GM23248 (cell line): ENCODE measurements at places on chromosomes 1 and 21.

DNA sequence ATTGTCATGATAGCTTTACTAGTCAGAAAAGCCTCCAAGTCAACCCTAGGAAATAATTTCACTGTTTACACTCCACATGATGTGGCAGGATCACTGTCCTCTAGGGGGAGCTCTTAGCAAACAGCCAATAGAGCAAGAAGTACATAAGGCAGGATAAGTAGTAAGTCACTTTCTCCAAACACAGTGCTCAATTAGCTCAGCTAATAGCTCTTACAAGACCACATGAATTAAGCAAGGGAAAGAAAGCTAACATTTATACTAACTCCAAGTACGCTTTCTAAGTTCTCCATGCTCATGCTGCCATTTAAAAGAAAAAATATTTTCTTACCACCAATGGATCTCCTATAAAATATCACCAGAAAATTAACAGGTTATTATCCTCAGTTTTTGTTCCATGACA, 66.9 kb upstream of the LRIF1 start:
- DNase-seq, result peak; percentile 64

- no peak for DNase-seq
These were observed 10.0 kb downstream of the TTF2 start for GRCh38 chr1:117070124-117070523.

- no peak for DNase-seq
These were observed 14.3 kb upstream of the LRP8 start for GRCh38 chr1:53341961-53342707.

- DNase-seq, result no peak
These were observed 54.8 kb downstream of the KIF21B start for GRCh38 chr1:200968469-200969410.

DNA sequence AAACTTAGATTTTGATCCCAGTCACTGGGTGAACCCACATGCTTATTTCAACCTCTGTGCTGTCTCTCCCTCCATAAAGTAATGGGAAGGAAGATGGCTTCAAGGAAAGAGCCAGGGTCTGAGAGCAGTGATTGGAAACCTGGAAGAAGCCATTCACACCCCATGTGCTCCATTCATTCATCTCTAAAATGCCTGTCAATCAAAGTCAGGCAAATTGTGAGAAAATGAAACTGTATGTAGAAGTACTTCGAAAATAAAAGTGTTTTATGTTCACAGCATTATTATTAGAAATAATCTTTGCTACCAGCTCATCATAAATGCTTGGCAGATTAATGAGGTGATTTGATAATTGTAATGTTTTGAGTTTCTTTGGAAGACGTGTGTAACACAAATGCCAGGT, 61.0 kb downstream of the ACP6 start:
- no peak for DNase-seq

- no peak for DNase-seq
These were observed 14.3 kb downstream of the GPR137B start for GRCh38 chr1:236156512-236157208.

- DNase-seq, result peak; percentile 50
These were observed 330.0 kb downstream of the BARHL2 start for GRCh38 chr1:90386899-90387720.

GRCh38 chr1:205933671-205934618, 9.3 kb downstream of the SLC26A9 start:
- peak; percentile 90 for DNase-seq

GRCh38 chr1:2156866-2157265, 37.7 kb downstream of the FAAP20 start:
- no peak for DNase-seq

DNA sequence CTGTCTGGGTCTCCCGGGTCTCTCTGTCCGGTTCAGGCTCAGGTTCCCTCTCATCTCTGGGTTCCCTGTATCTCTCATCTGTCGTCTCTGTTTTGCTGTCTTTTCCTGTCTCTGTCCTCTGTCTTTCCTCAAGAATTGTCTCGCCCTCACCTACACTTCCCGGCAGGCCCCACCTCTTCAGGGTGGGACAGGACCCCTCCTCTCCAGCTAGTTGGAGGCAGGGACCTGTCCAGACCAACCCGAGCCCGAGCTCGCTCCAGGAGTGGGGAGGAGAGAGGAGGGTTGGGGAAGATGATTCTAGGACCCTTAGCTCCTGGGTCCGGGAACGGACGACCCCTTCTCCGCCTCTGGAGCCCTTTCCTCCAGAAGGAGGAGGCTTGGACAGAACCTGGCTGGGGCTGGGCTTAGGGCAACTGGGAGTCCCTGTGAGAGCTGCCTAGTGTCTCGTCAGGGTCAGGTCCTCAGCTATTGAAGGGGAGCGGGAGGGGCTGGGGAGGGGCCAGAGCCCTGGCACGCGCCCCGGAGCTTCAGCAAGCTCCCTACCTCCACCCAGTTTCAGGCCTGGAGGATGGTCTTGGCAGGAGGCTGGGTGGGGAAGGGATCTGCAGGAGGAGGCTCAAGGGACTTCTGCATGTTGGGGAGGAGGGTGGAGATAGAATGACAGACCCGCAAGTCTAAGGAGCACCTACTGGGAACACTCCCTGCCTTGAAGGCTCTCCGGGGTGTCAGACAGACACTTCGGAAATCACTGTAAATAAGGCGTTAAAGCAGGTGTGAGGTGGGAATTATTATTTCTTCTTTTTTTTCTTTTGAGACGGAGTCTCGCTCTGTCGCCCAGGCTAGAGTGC, 26.3 kb upstream of the EPB41 start:
- DNase-seq, result no peak

DNA sequence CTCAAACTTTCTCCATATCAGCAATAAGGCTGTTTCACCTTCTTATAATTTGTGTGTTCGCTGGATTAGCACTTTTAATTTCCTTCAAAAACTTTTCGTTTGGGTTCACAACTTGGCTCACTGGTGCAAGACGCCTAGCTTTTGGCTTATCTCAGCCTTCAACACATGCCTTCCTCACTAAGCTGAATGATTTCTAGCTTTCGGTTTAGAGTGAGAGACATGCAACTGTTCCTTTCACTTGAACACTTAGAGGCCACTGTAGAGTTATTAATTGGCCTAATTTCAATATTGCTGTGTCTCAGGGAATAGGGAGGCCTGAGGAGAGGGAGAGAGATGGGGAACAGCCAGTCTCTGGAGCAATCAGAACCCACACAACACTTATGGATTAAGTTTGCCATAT, 41.2 kb upstream of the IFNLR1 start:
- no peak for DNase-seq

- DNase-seq, result no peak
These were observed 22.2 kb downstream of the ARHGEF16 start for GRCh38 chr1:3476666-3477065.

- DNase-seq, result no peak
These were observed 419.0 kb downstream of the PTBP2 start for GRCh38 chr1:97140611-97141010.

DNA sequence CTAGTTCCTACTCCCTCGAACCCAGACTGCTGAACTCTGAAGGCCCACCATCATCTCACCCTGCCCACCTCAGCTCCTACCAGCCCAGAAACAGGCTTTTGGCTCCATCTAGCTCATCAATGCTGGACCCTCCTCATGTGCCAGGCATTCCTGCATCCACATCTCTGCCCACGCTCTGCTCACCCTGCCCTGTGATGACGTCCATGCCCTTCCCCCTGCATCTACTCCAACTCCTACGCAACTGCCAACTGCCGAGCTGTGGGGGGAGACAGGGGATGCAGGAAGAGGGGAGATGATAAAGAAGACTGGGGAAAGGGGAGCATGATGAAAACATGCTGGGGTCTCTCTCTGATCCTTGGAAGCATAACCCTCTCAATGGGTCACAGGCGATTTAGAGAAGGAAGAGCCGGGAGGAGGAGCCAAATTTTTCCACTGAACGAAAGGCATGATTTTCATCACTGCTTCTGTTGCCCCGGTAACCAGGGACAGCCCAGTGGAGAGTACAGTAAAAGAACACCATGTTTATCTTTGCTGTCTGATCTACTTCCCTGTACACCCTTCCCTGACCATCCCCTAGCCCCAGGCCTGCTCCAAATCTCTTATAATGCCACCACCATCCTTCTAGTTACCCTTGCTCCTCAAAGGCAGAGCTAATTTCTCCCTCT, 44.3 kb downstream of the CD34 start:
- peak; percentile 54 for DNase-seq

- DNase-seq, result no peak
These were observed 46.0 kb downstream of the KCNJ6 start for GRCh38 chr21:37870221-37870620.

GRCh38 chr1:52795464-52795863, 47.1 kb upstream of the ZYG11A start:
- DNase-seq, result no peak

DNA sequence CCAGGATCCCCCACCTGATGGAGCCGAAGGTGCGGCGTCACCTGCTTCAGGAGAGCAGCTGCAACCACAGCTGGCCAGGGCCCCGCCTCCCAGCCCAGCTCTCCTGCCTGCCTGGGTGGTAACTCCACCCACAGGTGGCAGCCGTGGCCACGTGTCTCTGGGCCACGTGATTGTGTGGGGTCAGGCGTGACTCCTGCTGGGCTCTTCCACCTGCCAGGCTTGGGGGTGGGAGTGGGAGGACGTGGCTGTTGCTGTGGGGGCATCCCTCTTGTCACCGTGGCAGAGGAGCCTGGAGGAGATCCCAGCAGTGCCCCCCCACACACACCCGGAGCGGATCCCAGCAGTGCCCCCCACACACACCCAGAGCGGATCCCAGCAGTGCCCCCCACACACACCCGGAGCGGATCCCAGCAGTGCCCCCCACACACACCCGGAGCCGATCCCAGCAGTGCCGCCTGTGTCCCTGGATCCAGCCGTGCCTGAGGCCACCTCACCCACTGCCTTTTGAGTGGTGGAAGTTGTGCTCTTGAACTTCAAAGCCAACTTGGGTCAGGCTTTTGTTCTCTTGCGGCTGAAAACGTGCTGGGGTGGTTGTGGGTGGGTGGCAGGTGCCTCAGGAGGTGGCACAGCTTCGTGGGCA, 32.2 kb downstream of the POFUT2 start:
- no peak for DNase-seq

DNA sequence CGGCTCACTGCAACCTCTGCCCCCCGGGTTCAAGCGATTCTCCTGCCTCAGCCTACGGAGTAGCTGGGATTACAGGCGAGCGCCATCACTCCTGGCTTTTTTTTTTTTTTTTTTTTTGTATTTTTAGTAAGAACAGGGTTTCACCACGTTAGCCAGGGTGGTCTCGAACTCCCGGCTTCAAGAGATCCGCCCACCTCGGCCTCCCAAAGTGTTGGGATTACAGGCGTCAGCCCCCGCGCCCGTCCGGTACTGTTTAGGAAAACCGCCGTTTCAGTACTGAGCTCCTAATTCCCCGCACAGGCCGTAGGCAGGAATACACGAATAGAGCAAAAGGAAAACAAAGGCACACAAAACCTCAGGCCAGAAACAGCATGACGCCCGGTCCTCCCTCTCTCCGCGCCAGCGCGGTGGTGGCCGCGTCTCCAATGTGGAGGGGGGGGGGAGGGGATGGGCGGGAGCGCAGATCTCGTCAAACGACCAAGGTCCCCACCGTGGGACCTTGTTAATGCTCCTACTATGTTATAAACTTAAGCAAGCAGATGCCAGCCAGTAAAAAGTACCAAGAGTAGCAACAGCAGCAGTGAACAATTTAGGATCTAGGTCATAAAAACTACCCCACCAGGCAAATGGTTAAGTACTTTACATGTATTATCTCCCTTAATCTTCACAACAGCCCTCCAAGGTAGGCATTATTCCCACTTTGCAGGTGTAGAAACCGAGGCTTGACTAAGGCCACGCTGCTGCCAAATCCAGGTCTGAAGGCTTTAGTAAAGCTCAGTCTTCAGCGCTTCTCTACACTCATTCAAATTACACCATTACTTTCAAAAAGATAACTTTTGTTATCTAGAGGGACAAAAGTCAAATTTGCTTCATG, 648 bp upstream of the ADAR start:
- DNase-seq, result peak; percentile 80
